Smooth muscle cell of the pulmonary artery (primary cell): ENCODE measurements at places on chromosomes 11 and 22. TPM values are rescaled to one million over a fixed set of nuclear protein-coding genes. Genes with fewer than 3 reads are reported as not detected.

TREH gene
- total RNA-seq, result not detected in 2 replicates

CD3D gene
- total RNA-seq, result not detected in 2 replicates

OR4P4 gene
- total RNA-seq, result not detected in 2 replicates

FGF19 gene
- not detected in 2 replicates for total RNA-seq

IGF2 gene
- 0.07 and 0.10 TPM in 2 replicates for total RNA-seq

OR5B3 gene
- not detected in 2 replicates for total RNA-seq

NDUFV1 gene
- 103 and 121 TPM in 2 replicates for total RNA-seq

ADM2 gene
- total RNA-seq, result 3.5 and 7.9 TPM in 2 replicates

OR4D9 gene
- not detected in 2 replicates for total RNA-seq

MIAT gene
- 0.63 and 0.72 TPM in 2 replicates for total RNA-seq

MICAL3 gene
- total RNA-seq, result 20.3 and 44.9 TPM in 2 replicates
